Lower leg skin (tissue), 4 donors: ENCODE measurements at places on chromosomes 4 and X. TPM values are rescaled to one million over a fixed set of nuclear protein-coding genes. Genes with fewer than 3 reads are reported as not detected.

MAGEB2 gene
- total RNA-seq = not detected

PRSS12 gene
- 4.3 TPM for total RNA-seq

MSX1 gene
- total RNA-seq = 4.9 TPM

PRKX gene
- 21.3 TPM for total RNA-seq

H2AZ1 gene
- total RNA-seq = 136 TPM

DNA sequence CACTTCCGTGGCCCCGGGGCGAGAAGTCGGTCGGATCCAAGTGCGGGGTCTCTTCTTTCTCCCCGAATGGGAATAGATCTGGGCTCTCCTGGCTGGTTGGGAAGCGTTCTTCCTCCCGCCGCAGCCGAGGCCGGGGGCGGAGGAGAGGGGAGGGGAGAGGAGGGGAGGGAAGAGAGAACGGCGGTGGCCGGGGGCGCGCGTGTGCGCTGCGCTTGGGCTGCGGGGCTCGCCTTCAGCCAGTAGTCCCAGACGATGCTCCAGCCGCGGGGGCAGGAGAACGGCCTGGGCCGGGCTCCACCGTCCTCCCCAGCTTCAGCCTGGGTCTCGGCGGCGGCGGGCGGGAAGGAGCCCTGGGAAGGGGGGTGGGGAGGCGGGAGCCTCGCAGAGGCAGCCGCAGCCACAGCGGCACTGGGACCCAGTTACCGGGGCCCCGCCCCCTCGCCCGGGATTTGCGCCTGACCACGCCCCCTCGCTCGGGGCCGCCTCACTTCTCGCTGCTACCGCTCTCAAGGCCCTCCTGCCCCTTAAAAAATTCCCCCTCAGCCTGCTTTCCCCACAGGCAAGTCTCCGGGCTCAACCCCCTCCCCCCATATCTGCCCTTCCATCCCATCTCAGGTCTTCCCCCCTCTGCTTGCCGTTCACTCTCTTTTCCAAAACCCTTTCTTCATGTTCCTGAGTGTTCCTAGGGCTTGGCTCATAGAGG lies at the start of gene FGD1:
TSS of gene FGD1 (minus strand) at position 421 of the 703 bp plus-strand sequence. CDS start 802 bp downstream, outside the sequence.
- peak; percentile 37 for DNase-seq

DNA sequence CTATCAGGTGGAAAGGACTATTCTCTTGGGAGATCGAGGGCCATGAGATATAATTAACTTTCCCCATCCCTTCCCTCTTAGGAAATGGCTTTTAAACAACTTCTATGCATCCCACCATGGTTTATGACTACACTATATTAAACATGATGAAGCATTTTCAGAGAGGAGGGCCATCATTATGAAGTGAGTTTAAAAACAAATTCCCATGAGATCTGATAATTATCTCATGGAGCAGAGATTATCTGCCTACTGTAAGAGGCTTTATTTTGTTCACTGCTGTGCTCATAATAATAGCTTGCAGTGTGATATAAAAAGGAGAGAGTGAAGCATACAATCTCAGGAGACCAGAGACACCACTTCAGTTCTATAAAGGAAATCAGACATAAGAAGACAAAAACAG lies 330.5 kb upstream of the ZFP42 start:
- DNase-seq = no peak

DNA sequence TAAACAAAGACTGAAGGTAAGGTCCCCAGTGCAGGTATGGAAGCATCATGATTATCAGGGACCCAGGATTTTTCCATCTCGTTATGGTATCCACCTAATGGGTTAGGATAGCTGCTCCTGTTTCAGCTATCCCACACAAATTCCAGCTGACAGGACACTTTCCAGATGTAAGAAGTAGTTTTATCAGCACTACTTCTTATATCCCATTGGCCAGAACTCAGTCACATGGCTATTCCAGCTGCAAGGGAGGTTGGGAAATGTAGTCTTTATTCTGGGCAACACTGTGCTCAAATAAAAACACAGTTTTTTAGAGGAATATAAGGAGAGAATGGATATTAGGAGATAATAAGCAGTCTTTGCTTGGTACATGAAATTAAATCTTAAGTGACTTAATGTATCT lies 96.7 kb downstream of the SRPX start:
- DNase-seq = no peak

DNA sequence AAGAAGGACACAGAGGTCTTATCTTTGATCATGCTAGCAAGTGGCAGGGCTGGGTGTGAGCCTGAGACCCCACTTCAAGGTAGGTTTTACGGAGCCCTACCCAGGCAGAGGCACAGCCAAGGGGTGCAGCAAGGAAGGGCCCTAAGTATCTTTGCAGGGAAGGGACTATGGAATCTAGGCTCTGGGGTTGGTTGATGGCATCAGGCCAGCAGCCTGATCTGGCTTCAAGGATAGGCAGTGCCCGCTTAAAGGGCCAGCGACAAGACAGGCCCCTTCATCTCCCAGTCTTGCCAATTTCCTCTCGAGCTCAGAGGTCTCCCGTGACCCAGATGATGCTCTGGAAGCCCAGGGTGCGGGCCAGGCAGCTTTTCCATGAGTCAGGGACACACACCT lies 5.8 kb downstream of the ABLIM2 start:
- DNase-seq = no peak

DNA sequence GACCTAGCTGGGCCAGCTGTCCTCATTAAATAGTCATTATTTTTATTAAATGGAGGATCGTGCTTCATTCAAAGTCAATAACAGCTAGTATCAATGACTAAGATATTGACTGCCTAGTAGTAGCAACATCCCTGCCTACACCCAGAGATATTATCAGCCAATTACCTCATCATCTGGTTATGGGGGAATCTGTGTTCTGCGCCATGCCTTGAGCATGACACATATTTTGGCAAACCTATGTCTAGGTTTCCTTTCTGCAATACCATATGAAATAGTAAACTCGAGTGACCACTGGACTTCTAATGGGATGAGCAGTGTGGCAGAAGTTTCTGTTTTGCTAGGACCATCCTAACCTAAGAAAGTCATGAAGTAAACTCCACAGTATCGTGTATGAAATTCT lies 50.0 kb upstream of the AADAT start:
- DNase-seq = no peak
